SHP77 (cell line): ENCODE measurements at places on chromosomes 1 and 21.

GRCh38 chr1:56448529-56449300 lies 130.6 kb downstream of the PLPP3 start:
- no peak for DNase-seq

DNA sequence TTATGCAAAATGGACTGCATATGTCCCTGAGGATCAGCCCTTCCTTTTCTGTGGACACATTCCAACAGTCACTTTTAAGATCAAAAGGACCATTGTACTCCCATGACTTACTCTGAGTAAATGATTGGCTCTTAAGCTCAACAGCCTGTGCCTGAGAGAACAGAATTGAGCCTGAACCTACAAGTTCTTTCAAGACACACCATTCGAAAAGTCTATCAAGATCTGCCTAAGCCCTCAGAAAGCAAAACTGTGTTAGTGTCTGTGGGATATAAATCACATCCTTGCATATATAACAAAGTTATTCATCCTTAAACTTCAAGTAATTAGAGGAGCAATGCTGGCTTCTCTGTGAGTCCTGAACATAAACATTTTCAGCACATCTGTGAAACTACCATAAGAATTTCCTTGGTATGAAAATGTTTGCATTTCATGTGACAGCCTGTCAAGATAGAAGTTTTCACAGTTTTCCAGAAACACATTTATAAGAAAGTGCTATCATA lies 41.6 kb downstream of the PCNX2 start:
- no peak for DNase-seq

DNA sequence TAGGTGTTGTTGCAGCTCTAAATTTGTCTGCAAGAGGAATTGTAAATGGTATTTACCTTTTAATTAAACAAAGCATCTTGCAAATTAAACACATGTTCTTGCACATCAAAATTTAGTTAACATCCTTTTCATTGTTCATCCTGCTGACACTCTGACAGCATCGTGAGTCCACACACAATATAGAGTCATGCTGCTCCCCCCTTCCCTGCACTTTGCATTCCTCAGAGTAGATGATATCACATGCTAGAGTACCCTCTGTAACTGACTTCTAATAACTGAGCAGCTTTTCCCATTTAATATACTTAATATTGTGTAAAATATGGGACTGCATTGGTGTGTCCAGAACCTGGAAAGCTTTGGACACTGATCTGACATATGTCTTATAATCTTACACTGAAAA lies 138.8 kb upstream of the DPYD start:
- no peak for DNase-seq

GRCh38 chr1:89806616-89807015 lies 14.2 kb upstream of the LRRC8D start:
- DNase-seq = no peak

GRCh38 chr1:116510361-116510760 lies 60.5 kb downstream of the CD58 start:
- DNase-seq = no peak

DNA sequence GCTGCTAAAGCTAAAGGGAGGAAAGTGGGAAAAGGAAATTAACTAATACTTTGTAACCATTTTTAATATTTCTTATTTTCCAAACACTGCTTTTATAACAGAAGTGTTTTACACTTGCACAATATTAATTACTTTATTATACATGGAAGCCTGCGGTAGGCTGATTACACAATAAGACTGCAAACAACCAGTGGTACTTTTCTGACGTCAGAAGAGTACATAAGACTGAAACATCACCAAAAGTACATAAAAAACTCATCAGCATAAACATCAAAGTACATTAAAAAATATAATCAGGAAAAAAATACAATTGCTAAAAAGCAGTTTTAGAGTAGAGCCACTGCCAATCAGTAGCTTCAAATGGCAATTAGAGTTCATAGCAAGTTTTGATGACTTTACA lies 4.6 kb downstream of the ZNF281 start:
- DNase-seq = no peak

DNA sequence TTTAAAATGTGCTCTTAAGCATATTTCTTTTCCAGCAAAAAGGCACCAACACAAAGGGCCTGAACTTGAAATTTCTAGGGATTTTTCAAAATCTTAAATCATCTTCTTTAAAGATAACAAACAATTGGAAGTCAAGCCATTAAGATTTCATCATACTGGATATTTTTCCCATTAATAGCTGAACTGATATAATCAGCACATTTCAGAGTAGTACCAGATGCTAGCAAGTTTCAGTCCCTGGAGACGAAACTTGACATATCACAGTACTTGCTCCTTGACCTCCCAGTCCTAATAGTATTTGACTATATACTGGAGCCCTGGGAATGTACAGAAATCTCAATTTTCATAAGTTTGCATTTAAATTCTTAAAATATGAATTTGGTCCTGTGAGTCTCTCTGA lies 10.2 kb upstream of the CDC7 start:
- DNase-seq = no peak

GRCh38 chr1:181073638-181074037 lies 14.9 kb upstream of the IER5 start:
- DNase-seq = no peak

DNA sequence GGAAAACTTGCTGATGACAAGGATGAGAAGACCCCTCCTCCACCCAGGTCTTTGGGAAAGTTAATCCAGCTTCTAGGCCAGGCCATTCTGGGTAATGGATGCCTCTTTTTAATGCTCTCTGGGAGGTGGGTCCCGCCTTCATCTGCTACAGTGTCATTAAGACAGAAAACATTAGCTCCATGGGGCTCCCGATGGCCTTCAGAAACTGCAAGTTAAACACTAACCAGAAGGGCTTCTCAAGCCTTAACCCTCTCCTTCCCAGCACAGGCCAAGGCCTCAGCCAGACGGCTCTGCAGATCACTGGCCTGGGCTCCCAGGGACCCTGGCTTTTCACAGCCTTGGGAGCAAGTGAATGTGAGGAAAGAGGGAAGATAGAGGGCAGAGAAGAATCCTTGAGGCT lies 364.9 kb downstream of the MATN1 start:
- DNase-seq = no peak

- DNase-seq = no peak
Measured at GRCh38 chr1:15005116-15005515, 148.4 kb upstream of the TMEM51 start.

DNA sequence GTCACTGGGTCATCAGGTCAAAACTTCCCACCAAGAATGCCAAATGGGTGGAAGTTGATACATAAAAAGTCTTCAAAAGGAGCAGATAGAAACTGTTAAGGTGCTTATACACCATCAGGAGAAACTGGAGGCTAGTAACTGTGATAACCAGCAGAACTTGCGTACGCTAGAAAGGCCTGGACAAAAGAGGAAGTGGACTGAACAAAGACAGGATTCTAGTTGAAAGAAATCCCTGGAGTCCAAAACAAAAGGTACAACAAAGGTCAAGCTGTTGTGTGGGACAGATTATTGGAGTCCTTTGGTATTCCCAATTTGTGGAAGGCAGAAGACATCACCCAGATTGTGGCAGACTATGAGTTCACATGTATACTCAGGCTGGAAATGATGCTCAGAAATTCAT lies 215.8 kb upstream of the PBX1 start:
- DNase-seq = no peak

GRCh38 chr1:116501125-116501869 lies 69.5 kb downstream of the CD58 start:
- DNase-seq = no peak

GRCh38 chr21:33495743-33496142 lies 4.2 kb upstream of the DNAJC28 start:
- no peak for DNase-seq

- DNase-seq = no peak
Measured at GRCh38 chr21:45910548-45911221, 70.9 kb upstream of the COL6A1 start.

DNA sequence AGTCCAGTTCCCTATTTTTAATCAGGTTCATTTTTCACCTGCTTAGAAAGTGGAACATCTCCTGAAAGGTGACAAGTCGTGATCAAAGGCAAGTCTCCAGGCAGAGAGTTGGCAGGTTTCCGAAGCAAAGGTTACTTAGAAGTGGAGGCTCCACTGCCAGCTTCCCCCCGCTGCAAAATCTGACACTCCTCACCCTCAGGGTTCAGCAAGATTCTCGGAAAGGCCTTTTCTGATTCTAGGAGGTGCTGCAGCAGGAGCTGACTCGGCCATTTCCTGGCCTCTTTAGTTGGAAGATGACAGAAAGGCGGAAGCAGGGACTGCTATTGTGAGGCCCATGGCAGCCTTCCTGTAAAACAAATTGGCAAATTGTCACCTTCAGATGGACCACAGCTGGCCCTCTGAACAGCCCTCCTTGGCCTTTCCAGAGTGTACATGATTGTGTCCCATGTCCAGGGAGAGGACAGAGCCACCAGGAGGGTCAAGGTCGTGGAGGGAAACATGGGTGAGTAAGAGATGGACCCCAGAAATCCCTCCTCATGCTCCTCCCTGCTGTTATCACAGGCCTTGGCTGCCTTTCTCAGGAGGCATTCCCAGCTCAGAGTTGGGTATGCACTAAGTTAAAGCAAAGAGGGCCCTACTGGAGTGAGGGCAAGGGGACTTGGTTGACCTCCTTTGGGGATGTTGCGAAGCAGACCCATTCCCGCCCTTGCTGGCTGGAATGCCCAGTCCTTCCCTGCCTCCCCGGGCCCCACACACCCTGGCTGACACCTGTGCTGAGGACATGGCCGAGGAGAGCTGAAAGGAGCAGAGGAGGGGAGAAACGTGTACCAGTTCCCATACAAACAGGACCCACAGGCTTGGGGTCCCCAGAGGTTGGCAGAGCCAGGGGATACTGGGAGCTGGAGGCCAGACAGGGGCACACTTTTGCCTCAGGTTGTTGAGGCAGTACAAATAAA lies 115.5 kb upstream of the IRF2BP2 start:
- peak; percentile 46 for DNase-seq

DNA sequence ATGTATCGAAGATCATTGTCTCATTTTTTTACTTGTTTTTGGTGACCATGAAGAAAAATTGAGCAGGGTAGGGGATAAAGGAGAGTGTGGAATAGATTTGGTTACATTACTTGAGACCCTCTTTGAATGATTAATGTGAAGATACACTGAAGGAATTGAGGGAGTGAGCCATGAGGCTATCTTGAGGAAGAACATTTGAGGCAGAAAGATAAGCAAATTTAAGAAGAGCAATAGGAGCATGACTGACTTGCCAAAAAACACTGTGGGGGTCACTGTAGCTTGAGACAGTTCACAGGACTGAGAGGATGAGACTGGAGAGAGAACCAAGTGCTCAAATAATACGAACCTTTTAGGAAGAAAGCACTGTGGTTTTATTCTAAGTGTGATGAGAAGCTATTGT lies 43.1 kb upstream of the PTPRC start:
- DNase-seq = no peak

DNA sequence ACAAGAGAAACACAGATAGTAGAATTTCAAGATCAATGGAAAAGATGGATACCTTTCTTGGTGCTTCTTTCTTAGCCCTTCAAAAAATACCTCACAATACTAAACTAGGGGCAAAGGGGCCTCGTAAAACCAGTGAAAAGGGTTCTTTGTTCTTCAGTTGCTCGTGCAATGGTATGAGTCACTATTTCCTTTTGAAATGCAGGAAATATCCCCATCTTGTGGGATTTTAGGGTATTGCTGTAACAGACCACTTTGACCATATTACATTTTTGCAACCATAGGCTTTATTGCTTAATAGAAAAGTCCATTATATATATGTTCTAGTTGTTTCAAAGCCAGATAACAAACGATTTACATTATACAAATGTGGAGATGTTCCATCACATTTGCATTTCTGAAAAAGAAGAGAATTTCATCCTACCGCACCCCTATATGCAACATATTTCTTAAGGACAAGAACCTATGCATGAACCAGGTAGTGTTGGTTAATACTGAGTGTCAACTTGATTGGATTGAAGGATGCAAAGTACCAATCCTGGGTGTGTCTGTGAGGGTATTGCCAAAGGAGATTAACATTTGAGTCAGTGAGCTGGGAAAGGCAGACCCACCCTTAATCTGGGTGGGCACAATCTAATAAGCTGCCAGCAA lies 88.6 kb upstream of the PKN2 start:
- DNase-seq = no peak

GRCh38 chr21:36048357-36048756 lies 12.0 kb downstream of the SETD4 start:
- no peak for DNase-seq

- DNase-seq = peak; percentile 36
Measured at GRCh38 chr1:226662642-226663326, 76.3 kb downstream of the ITPKB start.
